Stimulated activated CD8-positive, alpha-beta memory T cell treated with anti-CD3 and anti-CD28 coated beads, Interleukin-15, amount 100 ng/mL, for 24 hours (primary cell): ENCODE measurements at places on chromosomes 5 and 9.

DNA sequence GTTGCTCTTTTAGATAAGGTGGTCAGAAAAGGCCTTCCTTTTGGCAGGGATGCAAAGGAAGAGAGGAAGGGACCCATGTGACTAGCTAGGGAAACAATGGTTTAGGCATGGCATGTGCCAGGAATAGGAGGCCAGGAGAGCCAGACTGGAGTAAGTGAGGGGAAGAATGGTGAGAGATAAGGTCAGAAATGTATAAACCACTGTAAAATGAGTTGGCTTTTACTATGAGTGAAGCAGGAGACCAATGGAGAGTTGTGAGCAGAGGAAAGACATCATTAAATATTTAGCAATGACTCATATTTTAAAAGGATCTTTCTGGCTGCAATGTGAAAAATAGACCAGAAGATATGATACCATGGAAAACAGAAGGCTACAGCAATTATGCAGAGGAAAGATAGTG, 50.9 kb downstream of the AP3B1 start:
- no peak for DNase-seq

DNA sequence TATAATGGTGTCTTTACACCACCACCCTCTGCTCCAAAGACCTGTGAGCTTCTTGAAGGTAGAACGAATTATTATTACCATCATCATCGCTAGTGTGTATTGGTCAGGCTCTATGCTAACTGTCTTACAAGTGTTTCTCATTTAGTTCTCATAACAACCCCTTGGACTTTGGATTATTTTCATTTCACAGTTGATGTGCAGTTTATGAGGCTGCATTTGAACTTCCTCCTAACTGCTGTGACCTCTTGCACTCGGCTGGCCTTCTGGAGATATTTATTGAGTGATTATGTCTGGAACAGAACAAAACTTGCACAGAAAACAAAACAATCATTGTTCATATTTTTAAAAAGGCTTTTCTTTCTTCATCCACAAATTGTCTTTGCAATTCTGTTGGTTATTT, 306.3 kb upstream of the SGCD start:
- no peak for DNase-seq

DNA sequence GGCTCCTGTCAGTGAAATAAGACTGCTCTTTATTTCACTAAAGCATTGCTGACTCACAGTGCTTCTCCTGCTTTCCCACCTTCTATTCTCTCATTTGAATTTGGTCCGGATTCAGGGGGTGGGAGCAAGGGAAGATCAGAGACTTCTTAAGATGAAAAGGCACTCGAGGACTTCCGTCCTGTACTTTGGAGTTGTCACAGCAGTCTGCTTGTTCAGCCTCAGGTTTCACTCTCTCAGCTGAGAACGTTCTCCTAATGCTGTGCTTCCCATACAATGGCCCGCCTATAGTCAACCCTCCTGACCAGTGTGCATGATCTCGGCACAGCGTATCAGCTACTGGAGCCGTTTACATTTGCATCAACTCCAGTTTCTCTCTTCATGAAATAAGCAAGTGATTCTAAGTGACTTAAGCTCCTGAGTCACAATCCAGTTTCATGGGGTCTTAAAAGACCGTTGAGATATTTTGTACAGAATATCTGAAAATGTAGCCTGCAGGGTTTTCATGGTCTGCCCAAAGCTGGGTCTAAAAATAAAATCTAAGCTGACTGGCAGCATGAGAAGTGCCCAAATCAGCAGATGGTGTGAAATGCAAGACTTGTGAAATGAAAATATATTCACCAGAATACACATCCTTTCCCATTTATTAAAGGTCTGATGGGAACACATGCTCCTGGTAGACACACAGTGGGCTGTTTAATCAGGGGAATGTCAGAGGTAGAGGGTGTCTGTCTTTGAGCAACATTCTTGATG, 145.0 kb downstream of the ADCY2 start:
- no peak for DNase-seq

- no peak for DNase-seq
Observed at GRCh38 chr5:150529555-150529954, 21.6 kb downstream of the NDST1 start.

DNA sequence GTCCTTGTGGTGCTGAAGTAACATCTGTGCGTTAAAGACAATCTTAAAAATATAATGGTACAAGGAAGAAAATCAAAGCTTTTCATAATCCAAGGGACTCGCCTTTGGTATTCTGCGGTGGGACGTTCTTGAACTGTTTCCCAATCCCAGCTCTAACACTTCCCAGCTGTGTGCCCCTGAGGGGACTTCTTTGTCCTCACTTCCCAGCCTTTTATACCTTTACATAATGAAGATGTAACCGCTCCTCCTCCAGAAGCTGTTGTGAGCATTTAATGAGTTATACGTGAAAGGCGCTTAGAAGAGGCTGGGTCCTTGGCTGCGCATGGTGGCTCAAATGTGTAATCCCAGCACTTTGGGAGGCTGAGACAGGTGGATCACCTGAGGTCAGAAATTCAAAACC, 16.9 kb downstream of the STK10 start:
- no peak for DNase-seq

GRCh38 chr9:83569326-83569725, 31.1 kb upstream of the FRMD3 start:
- DNase-seq: no peak

GRCh38 chr5:176732736-176733405, 77.5 kb upstream of the UNC5A start:
- DNase-seq: no peak

DNA sequence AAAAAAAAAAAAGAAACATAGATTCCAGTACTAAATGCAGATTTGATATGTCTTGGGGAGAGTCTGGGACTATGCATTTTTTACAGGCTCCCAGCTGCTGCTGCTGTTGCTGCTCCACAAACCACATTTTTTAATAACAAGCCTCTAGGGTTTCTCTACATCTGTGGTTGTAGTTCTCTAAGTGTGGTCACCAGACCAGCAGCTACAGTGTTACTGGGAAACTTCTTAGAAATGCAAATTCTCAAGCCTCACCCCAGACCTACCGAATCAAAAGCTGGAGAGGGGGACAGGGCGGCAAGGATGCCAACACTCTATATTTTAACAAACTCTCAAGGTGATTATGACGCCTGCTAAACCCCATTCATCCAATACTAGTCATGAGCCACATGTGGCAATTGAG, 293.4 kb upstream of the PTGER4 start:
- no peak for DNase-seq

DNA sequence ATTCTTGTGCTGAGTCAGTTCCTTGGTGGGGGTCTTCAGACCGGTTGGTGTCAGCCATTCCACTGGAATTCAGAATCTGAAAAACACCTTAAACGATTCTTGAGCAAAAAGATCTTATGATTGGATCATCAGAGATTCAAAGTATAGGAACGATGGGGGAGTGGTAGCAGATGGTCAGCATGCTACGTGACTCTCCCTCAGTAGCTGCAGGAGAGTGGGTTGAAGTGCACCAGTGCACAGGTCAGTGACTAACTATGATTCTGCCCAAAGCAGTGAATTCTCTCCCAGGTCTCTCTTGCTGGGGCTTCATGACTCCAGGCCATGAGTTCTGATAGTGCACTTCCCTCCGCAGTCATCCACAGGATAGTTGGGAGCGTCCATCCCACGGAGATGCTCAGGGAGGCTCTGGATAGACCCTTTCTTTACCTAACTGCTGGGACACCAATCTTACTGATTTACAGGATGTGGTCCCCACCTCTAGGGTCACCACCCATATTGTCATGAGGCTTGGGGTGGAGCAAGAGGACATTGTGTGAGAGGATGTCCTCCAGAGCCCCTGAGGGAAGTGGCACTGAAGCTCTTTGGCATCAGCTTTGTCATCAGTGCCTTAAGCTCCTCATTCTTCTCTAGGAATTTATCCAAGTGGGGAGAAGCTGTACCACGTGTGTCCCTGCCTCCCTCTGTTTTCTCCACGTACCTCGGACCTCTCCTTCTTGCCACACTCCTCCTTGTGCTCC, 62.0 kb downstream of the RASGRF2 start:
- no peak for DNase-seq

DNA sequence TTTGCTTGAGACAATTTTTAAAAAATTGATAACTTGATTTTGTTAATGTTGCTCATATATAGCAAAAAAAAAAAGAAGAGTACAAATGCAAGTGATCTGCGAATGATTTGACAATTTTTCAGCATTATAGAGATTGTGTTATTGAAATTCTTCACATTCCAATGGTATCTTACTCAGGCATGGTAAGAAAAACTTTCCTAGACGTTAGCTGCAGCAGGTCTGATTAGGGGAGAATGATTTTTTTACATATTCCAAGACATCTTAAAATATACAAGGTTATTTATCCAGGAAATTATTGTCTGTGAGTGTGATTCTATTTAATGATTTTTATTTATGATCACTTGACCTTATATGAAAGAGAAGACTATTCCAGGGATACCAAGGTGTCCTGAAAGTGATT, 361.9 kb downstream of the MAT2B start:
- DNase-seq: no peak

DNA sequence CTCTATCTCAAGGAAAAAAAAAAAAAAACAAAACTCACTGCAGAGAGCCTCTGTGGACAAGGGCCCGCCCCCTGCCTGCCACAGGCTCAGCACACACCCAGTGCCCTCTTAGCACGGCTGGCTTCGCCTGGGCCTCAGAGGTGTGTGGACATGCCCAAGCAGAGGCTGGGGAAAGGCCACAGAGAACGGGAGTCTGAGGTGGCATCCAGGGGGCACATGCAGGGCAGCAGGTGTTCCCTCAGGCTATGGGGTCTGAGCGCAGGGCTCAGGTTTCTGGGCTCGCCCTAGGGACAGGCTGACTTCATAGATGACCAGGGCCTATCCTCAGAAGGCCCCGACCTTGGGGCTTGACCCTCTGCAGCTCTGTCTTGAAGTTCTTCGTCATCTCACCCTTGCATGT, 138.7 kb downstream of the ZNF354C start:
- DNase-seq: no peak

GRCh38 chr5:77309140-77309539, 98.7 kb downstream of the PDE8B start:
- DNase-seq: no peak

DNA sequence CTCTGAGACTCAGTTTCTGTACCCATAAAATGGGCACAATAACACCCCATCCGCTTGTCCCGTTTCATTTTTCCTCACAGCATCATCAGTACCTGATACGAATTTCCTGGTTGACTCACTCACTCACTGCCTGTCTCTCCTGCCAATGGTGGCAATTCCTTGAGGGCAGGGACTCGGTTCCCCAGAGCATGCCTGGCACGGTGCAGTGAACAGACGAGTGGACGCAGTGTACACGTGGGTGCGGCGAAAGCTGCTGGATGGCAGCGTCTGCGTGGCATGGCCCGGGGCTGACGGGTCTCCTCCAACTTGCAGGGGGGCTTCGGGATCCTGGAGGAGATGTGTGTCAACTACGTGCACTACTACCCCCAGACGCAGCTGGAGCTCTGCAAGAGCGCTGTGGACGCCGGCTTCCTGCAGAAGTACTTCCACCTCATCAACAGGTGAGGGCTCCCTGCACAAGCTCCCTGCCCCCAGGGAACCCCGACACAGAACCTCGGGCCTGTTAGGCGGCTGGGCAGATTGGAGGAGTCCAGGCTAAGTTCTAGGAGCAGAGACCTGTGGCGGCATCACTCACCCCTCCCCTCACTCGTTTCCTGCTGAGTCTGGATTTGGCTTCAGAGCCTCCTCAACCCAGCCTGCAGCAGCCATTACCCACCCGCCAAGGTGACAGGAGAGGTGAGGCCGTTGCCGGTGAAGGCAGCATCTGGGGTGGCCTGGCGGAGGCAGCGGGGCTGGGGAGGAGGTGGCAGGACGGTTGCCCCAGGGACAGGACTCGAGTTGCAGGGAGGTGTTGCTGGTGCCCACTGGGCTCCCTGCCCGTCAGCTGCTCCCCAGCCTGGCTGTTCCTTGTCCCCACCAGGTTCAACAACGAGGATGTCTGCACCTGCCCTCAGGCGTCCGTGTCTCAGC, 20.3 kb downstream of the DBH start:
- DNase-seq: no peak

GRCh38 chr9:135501261-135502167, 1.0 kb downstream of the MRPS2 start:
- DNase-seq: no peak

DNA sequence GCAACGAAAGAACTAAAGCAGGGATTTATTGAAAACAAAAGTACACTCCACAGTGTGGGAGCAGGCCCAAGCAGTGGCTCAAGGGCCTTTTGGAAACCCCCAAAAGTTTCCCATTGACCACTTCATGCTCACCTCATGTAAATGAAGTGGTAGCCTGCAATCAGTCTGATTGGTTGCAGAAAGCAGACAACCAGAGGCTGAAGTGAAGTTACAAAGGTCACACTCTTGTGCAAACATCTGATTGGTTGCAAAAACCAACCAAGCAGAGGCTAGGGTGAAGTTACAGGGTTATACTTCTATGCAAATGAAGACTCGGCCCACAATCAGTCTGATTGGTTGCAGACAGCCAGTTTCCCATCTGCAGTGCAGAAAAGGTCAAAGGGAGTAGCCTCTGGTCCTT, 258.0 kb downstream of the YTHDC2 start:
- no peak for DNase-seq

- DNase-seq: no peak
Observed at GRCh38 chr5:15203376-15203775, 296.6 kb upstream of the FBXL7 start.

DNA sequence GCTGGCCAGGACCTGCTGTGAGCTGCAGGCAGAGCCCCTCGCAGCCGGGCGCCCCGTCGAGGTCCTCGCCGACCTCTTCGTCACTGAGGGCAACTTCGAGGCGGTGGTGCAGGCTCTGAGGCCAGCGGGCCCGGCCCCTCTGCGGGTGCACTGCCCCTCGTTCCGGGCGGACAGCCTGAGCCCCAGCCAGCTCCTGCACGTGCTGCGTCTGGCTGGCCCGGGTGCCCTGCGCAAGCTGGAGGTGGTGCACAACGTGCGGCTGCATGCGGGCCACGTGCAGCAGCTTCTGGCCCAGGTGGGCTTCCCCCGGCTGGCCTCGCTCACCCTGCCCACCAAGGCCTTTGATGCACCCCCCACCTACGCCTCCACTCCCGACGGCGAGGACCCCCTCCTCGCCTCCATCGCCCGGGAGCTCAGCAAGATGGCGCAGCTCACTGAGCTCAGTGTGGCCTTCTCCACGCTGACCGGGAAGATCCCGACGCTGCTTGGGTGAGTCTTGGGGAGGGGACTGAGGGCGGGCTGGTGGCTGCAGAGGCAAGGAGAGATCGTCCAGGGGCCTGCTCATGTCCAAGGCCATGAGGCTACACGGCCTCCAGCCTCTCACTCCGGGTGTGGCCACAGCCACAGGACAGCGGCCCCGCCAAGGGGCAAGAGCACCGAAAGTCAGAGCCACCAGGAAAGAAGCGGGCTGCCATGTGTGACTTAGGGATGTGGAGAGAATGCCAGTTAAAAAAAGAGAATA, 825 bp downstream of the LRRC14B start:
- no peak for DNase-seq
